Adrenal gland (tissue), 19 donors: ENCODE measurements at places on chromosomes 4 and X. TPM values are rescaled to one million over a fixed set of nuclear protein-coding genes. Genes with fewer than 3 reads are reported as not detected.

- DNase-seq: no peak
These were observed 102.3 kb upstream of the NUDT6 start for GRCh38 chr4:123024710-123025109.

- no peak for DNase-seq
These were observed 191.3 kb downstream of the KCNIP4 start for GRCh38 chr4:21757248-21757647.

DNA sequence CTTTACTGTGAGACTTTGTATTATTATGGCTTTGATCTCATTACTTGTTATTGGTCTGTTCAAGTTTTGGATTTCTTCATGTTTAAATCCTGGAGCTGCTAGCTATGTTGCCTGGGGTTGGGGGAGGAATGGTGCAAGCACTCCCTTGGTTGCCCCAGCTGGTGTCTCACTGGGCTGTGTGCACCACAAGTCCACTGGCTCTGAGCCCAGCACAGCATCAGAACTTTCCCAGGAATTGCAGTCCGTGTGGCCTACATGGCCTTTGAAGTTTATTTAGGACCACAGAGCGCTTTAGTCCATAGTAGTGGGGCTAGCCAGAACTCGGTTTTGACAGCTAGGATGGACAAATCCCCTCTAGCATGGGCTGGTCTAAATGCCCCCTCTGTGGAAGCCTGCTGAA is 278.8 kb upstream of the RPS6KA3 start:
- DNase-seq: no peak

DNA sequence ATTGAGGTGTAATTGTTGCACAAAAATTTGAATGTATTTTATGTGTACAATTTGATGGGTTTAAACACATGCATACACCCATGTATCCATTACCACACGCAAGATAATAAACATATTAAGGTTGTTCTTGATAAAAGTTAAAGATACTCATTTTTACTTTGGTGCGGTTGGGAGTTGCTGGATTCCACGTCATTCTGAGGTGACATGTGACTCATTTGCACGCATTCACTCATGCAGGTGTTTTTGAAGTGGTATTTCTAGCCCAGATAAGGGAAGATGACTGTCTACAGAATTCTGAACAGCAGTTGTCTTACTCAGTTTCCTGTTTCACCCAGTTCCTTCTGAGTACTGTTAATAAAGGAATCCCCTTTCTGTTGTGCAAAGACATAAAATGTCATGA is 142.0 kb downstream of the RTL3 start:
- no peak for DNase-seq

GRCh38 chr4:3368841-3369760 is 72.7 kb upstream of the HGFAC start:
- no peak for DNase-seq

GRCh38 chrX:39577985-39578869 is 519.5 kb downstream of the BCOR start:
- no peak for DNase-seq

- no peak for DNase-seq
These were observed 41.7 kb downstream of the MAGEC1 start for GRCh38 chrX:141945426-141945825.

DNA sequence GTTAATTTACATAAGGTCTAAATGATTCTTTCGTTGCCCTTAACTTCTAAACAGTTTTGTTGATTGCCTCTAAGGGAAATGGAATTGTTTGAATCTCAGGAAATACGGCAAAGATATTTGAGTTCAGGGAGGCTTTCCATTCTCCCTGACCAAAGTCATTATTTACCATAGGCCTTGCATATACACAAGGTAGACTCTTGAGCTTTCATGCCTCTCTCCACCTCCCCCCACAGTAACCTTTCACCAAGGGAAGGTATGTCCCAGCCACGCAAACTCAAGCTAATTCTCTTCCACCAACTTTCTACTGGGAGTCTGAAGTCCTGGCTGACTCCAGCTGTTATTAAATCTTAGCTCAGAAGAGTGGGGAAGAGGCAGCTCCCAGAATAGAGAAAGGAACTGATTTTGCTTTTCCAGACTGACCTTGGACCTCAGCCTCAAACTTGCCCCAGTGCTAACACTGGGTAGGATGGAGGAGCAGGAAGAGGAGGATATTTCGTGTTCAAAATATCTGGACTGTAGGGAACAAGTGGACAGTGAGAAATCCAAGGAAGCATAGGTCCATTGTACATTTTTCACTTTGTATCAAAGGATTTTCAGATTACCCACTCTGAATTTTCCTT is 1.4 kb downstream of the IGSF1 start:
- no peak for DNase-seq

DNA sequence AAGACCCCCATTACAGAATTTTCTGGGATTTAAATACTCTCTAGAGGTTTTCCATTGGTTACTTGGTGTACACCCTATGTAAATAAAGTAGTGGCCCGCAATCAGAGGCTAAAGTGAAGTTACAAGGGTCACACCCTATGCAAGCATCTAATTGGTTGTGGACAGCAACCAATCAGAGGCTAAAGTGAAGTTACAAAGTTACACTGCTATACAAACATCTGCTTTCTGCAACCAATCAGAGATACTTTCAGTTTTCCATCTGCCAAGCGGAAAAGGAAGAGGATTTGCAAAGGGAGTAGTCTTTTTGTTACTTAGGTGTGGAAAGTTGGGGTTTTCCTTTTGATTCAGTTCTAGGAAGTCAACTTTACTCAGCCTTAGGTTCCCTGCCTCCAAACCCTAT is 2.0 kb upstream of the ATRX start:
- DNase-seq: no peak

DNA sequence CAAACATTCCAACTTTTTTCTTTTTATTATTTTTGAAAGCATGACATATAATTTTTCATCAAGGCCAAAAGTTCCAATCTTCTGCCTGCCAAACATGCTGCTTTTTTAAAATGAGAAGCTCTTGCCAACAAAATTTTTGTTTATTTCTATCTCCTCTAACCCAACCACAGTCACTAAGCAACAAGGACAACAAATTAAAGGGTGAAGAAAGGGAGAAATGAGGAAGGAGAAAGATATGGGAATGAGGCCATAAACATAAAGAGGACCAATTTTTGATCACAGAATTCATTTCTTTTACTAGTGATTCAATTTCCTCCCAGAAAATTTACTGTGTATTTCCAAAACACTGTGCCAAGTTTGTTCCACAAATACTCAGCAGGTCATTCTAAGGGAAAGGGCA is 537.0 kb upstream of the DIAPH2 start:
- no peak for DNase-seq

TADA2B gene
- 32.6 TPM for total RNA-seq

CPLX1 gene
- 1.8 TPM for total RNA-seq

PSAPL1 gene
- total RNA-seq: not detected

RBM47 gene
- 177 TPM for total RNA-seq

SLC6A14 gene
- not detected for total RNA-seq

SATL1 gene
- total RNA-seq: 2.1 TPM

BRCC3 gene
- total RNA-seq: 16.0 TPM
